ENCODE measurements at places on chromosomes 2 and 18.

DNA sequence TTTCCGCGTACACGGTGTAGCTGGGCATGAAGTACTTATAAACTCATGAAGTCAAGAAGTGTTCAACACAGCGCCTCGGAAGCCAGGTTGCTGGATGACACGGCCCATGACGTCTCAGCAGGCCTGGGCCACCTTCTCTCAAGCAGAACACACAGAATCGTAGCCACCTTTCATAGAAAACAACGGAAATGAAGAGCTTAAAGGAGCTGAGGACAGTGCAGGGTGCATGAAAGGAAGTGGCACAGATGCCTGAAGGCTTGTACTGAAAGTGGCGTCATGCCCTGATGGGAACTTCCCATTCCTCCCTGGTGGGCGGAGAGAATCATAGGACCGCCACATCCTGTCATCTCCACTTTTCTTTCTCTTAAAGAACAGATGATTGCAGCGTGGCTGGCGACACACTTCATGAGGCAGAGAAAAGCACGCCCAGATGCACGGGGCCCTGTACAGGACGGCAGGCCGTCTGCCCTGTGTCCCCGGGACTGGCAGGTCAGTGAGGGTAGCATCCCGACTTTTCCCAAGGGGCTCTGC lies 31.1 kb downstream of the HDAC4 start:
- DNase-seq, result no peak

DNA sequence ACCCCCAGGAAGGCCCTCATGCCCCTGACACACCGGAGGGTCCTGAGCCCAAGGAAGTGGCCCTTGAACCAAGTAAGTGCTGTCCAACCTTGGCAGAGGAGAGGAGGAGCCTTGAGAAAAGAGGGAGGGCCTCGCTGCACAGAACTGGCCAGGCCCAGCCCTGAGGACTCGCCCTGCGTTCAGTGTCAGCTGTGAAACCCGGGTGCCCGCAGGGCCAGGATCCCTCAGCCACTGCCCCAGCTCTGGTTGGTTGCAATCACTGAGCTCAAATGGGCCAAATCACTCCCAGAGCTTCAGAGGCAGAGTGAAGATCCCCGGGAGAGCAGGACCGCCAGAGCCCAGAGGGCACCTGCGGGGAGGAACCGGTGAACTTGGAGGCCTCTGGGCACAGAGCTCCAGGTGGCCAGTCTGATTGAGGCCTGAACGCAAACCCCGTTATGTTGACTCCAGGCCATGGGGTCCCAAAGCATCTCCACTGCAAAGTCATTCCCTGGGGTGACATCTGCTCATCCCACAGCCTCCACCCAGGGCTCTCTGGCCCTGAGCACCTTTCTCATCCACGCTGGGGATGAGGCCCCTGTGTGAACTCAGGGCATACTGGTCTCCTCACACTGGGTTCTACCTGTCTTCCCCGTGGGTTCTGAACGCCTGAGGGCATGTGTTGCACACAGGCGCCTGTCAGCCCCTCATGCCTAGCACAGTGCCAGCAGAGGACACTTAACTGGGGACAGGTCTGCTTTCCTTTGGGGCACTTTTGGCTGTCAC lies 11.9 kb downstream of the GBX2 start:
- DNase-seq, result no peak

DNA sequence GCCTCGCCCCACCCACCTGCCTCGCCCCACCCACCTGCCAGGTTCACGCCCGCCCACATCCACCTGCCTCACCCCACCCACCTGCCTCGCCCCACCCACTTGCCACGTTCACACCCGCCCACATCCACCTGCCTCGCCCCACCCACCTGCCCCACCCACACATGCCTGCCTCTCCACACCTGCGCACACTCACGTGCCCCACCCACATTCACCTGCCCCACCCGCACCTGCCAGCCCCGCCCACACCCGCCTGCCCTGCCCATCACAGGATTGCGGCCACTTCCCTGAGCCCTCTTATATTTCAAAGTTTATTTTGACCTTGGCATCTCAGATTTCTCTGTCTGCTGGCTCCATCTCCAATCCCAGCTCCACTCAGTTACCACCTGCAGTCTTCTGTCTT lies 217.5 kb upstream of the SOX11 start:
- DNase-seq, result no peak

DNA sequence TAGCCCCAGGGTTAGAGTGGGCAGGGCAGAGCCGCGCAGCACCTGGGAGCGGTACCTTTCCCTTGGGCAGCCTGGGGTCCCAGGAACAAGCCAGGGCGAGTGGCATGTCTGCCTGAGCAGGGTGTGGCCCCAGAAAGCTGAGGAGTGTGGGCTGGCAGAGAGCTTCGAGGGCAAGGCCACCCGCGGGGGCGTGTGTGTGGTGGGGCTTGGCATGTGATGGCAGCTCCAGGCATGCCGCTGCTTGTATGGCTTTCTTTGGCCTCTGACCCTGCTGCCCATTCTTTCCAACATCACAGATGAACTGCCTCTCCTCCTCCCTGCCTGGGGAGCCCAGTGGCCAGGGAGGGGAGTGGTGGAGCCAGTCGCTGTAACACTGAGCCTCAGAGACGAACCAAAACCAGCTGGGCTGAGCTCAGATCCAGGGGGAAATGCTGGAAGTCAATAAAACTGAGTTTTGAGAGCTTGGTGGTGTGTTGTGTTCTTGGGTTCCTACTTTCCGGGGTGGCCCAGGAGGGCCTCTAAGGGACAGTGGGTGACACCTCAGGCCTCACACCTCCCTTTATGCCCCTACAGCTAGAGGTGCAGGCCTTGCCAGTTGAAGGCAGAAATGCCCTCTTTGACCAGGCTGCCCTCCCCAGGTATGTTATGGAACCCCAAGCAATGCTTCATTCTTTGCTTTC lies 7.4 kb downstream of the DNAJB2 start:
- no peak for DNase-seq

GRCh38 chr2:186256540-186256939 lies 229.5 kb upstream of the ZC3H15 start:
- DNase-seq, result no peak

DNA sequence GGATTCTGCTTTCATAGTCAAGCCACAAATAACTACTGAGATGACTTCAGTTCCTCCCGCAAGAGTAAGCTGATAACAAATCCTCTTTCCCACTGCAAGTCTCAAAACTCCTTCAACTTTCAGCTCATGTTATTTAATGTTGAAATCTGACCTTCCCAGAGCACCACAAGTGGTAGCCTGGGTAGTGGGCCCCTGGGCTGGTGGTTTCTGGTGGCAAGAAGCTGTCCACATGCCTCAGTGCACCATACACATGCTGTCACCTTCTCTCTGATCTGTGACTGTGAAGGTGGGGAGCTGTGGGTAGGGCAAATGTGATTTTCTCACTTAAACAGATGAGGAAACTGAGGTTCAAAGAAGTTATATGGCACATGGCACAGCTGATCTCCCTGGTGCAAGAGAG lies 246.1 kb upstream of the EPAS1 start:
- DNase-seq, result no peak

GRCh38 chr2:71930049-71930681 lies 217.5 kb downstream of the CYP26B1 start:
- DNase-seq, result no peak

GRCh38 chr2:73968357-73968937 lies 16.3 kb upstream of the TET3 start:
- DNase-seq, result no peak

GRCh38 chr18:35026407-35027061 lies 14.7 kb upstream of the MAPRE2 start:
- no peak for DNase-seq

DNA sequence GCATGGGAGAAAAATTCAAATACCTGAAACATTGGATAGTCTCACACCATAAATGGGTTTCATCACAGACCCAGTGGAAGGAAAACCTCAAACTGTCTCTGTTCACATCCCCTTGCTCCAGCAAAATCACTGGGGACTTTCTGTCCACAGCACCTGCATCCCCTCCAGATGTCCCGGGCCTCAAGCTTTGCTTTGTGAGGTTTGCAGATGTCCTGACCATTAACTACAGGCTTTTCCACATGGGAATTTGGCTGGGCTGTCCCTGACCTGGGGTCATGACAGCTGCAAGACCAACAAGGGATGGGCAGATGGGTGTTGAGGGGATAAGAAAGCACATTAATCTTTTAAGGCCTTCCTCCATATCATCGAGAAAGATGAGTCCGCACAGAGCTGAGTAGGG lies 427.9 kb downstream of the TXNL1 start:
- DNase-seq, result no peak

DNA sequence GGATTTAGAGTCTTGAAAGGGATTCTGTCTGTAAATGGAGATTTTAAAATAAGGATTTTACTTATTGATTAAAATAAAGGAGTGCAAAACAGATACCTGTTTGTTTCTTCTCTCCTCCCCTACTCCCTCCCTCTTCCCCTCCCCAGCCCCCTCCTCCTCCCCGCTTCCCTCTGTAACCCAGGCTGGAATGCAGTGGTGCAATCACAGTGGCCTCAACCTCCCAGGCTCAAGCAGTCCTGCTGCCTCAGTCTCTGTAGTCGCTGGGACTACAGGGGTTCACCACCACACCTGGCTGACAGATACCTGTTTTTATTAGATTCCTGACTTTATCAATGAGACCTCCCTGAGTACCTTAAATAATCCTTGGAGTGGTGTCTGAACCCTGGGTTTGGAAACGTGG lies 57.1 kb downstream of the OXER1 start:
- DNase-seq, result no peak

DNA sequence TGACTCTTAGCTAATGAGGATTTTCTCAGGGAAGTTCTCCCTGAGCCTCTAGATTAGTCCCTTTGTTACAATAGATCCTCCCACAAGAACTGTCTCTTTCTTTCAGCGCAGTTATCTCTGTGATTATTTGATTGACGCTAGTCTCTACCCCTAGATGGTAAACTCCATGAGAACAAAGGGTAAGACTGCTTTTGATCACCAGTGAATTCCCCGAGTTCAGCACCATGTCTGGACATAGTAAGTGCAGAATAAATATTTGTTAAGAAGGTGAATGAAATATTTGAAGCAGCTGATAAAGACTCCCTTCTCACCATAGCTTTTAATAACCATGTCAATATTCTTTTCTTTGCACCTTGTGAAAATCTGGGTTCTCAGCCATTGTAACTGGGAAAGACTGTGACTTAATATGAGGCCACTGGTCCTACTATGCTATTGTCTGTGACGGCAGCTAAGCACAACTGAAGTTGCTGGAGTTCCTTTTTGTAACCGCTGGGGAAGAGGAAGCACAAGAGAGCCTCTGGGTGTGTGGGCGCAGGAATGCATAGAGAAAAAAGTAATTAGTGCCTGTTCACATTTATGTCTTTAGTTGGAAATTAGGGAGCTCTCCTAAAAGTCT lies 214.7 kb downstream of the TGIF1 start:
- no peak for DNase-seq

DNA sequence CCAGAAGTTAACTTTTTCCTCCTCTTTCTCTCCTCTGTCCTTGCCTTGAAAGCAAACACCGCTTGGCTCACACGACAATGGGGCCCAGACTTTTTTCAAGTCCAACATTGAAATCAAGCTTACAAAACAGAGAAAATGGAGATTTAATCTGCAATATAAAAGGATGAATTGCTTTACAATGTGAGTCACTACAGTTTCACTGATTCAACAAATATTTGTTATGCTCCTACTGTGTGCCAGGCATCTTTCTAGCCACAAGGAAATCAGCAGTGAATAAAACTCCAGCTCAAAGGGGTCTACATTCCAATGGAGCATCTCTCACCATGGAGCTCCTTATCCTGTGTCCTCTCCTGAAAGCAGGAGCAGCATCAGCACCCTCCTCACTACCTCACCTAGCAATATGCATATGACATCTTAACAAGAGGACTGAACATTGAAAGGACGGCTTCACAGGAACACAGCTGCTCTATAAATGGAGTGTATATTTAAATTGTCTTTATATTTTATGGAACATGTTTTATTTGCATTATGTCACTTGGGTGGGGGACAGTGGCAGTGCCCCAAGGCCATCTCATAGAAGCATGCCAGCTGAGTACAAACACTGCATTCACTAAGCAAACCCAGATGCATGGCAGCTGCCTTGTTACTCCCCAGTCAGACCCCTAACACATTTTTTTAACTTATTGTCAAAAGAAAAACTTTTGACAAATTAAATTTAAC lies 39.5 kb downstream of the PKDCC start:
- no peak for DNase-seq

DNA sequence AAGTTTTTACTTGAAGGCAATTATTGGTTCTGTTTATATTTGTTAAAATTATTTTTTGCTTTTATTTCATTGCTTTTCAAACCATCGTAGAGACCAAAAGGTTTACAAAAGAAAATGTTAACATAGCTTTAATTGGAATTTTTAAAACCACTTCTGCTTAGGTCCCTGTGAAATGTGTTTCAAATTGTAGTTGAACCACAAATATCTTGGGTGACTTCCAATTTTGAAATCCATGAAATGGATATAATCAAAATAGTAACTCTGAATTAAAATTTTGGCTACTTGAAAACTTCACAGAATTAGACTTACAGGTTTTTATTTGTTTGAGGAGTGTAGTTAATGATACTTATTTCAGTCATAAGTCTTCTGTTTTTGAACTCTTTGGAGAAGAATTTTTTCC lies 3.1 kb upstream of the SPAG16 start:
- no peak for DNase-seq

GRCh38 chr2:137367361-137367760 lies 596.9 kb upstream of the HNMT start:
- DNase-seq, result no peak

DNA sequence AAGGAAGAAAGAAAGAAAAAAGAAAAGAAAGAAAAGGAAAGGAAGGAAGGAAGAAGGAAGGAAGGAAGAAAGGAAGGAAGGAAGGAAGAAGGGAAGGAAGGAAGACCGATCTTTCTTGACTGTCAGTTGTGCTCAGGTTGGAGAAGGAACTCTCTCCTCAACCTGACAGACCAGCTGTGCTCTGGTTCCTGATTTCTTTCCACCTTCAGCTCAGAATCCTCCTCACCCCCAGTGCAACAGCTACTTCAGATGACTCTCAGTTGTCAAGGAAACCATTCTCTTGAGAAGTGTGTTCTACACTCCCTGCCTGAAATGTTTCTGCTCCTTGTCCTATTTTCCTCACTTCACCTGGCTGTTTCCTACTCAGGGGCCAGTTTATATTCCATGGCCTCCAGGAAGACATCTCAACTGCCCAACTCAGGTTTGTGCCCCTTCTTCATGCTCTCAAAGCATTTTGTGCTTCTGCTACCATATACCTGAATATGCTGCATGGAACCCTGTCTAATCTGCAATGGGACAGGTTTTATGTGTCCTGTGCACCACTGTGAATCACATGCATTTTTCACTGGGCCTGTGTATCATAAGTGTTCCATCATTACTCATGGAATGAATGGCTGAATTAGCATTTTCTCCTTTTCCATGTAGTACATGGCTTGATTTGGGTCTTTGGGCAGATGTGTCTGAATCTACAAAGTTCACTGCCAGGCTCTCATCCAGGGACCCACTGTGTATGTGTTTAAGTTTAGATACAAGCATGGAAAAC lies 32.8 kb upstream of the DOCK10 start:
- DNase-seq, result no peak

GRCh38 chr2:234133004-234133403 lies 82.5 kb downstream of the SPP2 start:
- DNase-seq, result no peak

- DNase-seq, result no peak
Observed at GRCh38 chr2:152407204-152407721, 72.3 kb downstream of the FMNL2 start.

- DNase-seq, result no peak
Observed at GRCh38 chr2:196159221-196159892, 12.0 kb downstream of the STK17B start.

Measured in non-pigmented ciliary epithelial cell (primary cell).